Omental fat pad (tissue), 4 donors: ENCODE measurements at places on chromosomes 7 and 10.
A peak's percentile ranks its signal among the peaks of the same experiment; 100 is the strongest.

DNA sequence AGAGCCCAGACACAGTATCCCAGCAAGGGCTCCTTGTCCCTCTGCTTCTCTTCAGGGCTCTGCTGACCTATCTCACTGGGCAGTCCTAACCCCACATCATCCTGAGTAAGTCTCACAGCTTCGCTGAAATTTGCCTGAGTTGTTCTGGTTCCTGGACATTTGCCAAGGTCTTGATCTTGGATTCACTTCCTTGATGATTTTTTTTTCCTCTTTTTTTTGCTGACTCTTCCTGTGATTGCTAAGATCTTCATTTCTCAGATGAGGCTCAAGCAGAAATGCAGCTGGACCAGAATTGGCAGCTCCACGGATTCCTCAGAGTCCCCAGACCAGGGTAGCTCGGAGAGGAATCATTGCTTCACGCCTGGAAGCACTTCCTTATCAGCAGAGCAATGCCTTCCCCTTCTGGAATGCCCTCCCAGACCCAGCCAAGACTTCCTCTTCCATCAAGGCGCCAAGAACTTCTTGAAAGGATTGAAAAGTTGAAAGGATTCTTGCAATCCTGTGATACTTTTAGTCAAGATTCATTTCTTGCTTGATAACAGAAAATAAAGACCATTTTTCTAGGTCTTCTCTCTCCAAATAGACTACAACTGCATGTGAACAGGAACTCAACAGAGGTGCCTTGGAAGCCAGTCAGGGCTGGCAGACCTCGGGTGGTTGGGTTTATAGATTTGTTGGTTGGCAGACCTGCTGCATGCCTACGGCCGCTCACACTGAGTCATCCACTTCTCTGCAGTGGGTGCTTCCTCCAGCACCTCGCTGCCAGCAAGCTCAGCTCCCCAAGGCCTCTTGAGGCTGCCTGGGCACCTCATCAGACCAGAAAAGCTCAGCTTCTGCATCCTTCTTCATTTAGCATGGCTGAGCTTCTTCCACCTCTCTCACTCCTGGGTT is 8.8 kb upstream of the AFAP1L2 start:
- DNase-seq = no peak

DNA sequence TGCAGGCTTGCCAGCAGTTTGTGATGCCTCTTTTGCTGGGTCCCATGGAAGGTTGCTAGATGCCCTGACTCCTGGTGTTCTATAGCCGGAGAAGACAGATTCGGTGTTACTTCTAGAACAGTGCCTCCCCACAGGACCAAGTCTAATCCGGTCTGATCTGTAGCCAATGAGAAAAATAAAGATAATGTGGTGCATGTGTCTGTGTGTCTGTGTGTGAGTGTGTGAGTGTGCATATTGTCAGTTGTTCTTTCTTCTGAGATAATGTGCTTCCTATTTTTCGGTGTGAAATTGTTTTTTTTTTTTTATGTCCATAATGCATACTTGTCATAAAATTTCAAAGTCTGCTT is 29.7 kb upstream of the ZNRF2 start:
- no peak for DNase-seq

DNA sequence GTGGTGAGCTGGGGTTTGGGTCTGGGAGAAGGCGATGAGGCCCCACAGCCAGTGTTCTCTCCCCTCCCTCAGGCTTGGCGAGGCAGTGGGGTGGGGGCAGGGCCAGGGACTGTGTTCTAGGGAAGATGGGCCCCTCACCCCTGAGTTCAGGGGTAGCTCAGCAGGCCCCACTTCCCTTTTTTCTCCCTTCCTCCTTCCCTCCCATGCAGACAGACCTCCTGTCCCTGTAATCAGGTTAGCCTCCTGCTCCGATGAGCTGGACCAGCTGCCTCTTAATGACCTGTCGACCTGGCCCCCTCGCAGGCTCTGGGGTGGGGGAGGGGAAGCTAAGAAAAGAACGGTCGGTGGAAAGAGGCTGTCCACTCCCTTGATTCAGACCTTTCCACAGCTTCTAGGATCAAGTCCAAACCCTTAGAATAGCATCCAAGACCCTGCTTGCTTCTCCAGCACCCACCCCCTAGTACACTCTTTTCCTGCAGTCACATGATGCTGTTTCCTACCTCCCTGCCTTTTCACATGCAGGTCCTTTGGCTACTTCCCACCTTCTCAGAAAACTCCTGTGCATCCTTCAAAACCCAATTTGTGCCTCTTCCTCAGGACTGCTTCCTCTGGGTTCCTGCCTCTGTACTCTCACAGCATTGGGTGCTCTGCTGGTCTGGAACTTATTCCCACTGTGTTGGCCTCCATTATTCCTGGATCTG is 64.1 kb downstream of the ZMIZ1 start:
- no peak for DNase-seq

GRCh38 chr10:6108631-6109443 is 20.0 kb downstream of the RBM17 start:
- DNase-seq = no peak

DNA sequence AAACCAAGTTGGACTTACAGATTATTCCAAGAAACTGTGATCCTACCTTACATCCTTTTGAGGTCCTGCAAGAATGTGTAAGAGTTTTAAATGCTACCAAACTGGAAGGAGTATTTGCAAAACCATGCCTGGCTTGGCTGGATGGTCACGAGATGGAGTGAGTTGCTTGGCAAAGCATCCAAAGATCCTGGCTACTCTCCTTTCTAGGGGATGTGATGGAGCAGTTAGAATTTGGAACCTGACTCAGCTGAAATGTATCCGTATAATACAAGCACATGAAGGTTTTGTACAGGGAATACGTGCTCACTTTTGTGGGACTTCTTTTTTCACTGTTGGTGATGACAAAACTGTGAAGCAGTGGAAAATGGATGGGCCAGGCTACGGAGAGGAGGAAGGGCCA is 13.3 kb upstream of the SYPL1 start:
- DNase-seq = no peak

DNA sequence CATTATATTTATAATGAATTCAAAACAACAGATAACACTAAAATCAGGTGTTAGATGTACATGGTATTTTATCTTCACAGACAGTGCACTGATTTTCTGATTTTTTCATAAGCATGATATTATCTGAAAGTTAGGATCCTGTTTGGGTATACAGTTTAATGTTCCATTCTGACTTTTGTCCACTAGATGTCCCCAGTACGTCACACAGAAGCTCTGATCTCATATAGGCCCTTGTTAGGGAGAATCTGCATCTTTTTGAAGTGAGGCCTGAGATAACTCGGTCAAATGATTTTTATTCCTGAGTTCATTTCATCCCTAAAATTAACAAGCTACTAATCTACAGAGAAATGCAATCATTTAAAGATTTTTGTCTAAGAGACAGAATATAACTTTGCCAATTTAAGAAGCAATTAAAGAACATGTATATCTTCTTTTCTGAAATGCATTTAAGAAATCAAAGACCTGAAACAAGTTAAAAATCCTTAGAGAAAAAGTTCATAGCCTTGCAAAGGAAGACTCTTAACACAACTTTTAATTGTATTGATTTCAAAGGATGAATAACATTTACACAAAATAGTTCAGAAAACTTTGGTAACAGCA is 72.0 kb upstream of the TES start:
- no peak for DNase-seq

- no peak for DNase-seq
Measured at GRCh38 chr7:74657692-74658177, at the start of gene GTF2I. Gene GTF2I, plus strand, starts transcription at chr7:74657718. Its CDS starts 31,411 bp downstream, at chr7:74689129.

GRCh38 chr7:131619336-131620305 is 63.2 kb upstream of the PODXL start:
- DNase-seq = no peak

DNA sequence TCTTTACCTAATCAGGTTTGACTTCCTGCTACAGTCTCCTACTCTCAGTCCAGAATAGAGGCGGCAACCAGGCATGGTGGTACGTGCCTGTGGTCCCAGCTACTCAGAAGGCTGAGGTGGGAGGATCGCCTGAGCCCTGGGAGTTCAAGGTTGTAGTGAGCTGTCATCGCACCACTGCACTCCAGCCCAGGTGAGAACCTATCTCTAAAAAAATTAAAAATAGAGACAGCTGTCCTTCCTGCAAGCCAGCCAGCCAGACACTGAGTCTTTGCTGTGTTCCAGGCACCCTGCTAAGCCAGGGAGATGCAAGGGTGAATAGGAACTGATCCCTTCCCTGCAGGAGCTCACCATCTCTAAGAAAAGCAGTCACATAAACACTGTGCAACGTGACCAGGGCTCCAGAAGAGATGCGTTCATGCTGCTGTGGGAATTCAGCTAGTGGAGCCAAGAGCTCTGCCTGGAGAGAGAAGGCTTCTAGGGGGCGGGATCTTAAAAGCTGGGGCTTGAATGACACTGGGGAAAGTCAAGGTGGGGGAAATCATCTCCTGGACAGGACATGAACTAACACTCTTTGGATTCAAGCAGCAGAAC is 22.1 kb upstream of the SLIT1 start:
- DNase-seq = no peak

DNA sequence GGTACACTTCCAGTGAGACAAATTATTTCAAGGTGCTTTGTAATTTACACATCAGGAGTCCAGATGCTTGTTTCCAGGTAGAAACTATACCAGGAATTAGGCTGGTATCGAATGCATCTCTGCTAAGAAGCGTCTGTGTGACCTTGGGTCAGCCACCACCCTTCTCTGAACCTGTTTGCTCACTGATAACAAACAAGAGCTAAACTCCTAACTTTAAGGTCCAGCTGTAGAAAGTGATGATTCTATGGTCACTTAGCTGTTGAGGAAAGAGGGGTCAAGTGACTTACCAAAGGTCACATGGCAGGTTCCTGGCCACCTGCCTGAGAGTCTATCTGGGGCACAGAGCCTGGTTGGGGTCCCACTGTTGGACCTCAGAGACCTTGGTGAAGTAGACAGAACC is 95.4 kb downstream of the HIF1AN start:
- DNase-seq = no peak

- DNase-seq = no peak
Measured at GRCh38 chr10:73588656-73589055, 2.5 kb downstream of the USP54 start.

- DNase-seq = no peak
Measured at GRCh38 chr7:70016044-70016770, 417.9 kb downstream of the AUTS2 start.

DNA sequence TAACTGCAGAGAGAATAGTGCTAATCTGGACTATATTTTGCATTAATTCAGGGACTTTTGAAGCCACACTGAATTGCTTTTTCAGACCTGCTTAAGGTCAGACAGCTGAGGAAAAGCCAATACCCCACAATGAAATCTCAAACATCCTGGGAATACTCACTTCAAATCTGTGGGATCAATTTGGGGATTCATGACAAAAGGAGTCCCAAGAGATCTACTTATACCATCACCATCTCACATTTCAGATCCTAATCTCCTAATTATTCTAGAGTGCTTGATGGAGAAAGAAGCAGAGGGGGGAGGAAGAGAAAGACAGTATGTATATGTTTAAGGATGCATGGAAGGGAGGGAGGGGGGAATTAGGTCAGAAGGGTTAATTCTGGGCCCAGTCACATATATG is 202.2 kb downstream of the CACNA2D1 start:
- no peak for DNase-seq

GRCh38 chr10:24469993-24470392 is 253.7 kb downstream of the ARHGAP21 start:
- DNase-seq = no peak

GRCh38 chr10:118911363-118911762 is 118.2 kb upstream of the NANOS1 start:
- DNase-seq = no peak

DNA sequence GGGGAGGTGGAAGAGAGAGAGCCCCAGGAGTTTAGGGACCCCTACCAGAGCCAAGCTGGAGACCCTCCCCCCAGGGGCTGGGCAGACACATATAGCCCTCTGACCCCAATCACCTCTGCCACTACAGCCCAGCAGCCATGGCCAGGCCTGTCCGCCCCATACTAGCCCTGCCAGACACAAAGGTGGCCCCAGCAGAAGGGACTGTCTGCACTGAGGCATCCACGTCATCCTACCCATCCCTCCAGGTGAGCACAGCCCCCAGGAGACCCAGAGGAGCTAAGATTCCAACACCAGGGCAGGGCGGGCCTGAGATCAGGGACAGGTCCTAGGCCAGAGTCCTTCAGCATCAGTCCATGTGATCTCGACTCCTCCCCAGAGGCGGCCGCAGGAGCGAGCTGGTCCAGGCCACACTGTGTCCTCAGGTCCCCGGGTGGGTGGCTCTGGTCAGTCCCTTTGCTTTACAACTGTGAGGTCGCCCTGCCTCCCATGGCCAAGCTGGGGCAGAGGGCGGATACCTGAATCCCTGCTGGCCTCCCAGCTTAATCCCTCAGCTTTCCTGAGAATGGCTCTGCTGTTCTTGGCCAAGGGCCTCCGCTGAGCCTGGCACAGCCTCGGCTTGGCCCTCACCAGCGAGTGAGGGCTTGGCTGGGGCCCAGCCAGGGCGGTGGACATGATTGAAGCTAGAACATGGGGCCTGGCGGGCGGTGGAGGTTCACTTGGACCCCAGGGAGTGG is 14.3 kb upstream of the ELN start:
- DNase-seq = no peak

DNA sequence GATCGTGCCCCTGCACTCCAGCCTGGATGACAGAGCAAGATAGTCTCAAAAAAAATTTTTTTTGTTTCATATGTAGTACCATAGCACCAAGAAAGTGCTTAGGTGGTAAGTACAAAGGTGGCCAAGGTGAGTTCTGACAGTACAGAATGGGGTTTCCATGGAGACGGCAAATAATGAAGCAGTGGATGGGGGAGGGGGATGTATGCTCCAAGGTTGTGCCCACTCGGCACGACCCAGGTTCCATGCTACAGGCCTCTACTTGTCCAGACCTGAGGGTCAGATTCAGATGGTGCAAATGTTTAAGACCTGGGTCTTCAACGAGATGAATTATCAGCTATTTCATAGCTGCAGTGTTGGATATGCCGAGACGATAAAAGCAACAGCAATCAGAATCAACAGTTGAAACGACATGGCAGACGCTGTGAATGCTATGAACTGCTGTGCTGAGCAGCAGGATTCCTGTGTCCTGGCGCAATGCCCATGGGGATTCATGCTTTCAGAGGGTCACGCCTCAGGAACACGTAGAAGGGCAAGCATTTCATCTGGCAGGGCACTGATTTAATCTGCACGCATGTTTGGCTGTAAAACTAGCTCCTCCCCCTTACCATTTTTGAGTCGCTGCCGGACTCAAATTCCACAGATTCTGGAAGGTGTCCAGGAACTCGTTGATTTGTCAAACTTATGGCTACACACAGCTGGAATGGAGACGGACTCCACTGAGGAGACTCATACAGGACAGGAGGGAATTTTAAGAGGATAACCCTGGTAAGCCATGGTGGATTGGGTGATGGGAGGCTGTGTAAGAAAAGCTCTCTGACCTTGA is 256.5 kb downstream of the FRMD4A start:
- DNase-seq = peak; percentile 83

GRCh38 chr7:85554236-85555178 is 367.7 kb upstream of the SEMA3D start:
- no peak for DNase-seq
